ENCODE measurements at places on chromosomes 6 and 20. TPM values are rescaled to one million over a fixed set of nuclear protein-coding genes. Genes with fewer than 3 reads are reported as not detected.

GRCh38 chr20:6007529-6008103, 46.2 kb downstream of the LRRN4 start:
- no peak for DNase-seq

GRCh38 chr6:1792989-1793388, 183.3 kb downstream of the FOXC1 start:
- DNase-seq: no peak

DNA sequence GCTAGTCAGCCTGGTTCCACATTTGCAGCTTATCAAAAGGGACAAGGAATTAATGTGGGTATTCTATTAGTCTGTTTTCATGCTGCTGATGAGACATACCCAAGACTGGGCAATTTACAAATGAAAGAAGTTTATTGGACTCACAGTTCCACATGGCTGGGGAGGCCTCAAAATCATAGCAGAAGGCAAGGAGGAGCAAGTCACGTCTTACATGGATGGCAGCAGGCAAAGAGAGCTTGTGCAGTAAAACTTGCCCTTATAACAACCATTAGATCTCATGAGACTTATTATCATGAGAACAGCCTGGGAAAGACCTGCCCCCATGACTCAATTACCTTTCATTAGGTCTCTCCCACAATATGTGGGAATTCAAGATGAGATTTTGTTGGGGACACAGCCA, 689.1 kb upstream of the MARCKS start:
- no peak for DNase-seq

AGPAT4 gene
- 8.4 TPM for total RNA-seq

ECT2L gene
- total RNA-seq: not detected

WFDC5 gene
- total RNA-seq: not detected

ZNF391 gene
- 0.60 TPM for total RNA-seq

C4B gene
- 912 TPM for total RNA-seq

TGM2 gene
- 72.7 TPM for total RNA-seq

All from omental fat pad (tissue), 4 donors.